ENCODE measurements at places on chromosomes 3 and 15.

GRCh38 chr3:20890111-20890519 lies 704.1 kb upstream of the SGO1 start:
- no peak for DNase-seq

DNA sequence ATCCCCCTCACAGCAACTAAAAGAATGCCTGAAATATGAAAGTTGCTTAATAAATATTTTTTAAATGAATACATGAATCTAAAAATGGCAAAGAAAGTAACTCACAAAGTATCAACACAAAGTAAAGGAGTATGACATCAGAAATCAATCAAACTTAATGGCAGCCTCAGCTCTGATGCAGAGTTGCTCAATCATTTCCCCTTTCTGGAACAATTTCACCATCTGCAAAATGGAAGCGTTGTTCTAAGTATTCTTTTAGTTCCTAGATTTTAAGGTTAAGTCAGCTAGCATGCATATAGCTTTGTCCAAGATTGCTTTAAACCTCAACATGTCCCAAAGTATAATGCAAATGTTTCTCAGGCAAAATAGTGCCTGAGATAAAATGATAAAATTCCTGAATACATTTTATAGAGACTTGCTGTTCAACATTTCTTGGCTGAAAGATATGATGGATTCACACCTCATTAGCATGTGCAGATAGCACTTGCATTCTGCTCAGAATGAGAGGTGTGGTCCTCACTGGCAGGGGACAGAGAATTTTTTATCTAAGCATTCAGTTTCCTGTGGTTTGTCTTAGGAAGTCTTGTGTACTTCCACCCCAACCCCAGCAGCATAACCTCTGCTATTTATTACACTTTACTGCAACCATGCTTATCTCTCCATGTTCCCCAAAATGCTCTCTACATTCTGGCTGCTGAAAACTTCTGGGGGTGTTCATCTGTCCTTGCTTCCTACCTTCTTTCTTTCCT lies 429.3 kb downstream of the GRM7 start:
- DNase-seq = no peak

GRCh38 chr15:101481917-101482525 lies 7.5 kb downstream of the PCSK6 start:
- no peak for DNase-seq

- DNase-seq = no peak
These were observed 195.8 kb upstream of the GPR149 start for GRCh38 chr3:154625756-154626155.

Measured in activated T-helper 2 cell treated with anti-CD3 and anti-CD28 coated beads, Interferon-gamma antibody, Interleukin-2, Interleukin-4, amounts not matched to agents 10 μg/mL and 5 μg/mL and 100 μg/mL, durations not matched to agents 14 hours and 24 hours and 36 hours (primary cell).